ENCODE measurements at places on chromosomes 7 and 10. TPM values are rescaled to one million over a fixed set of nuclear protein-coding genes. Genes with fewer than 3 reads are reported as not detected.

GRCh38 chr7:44846816-44847508, 925 bp downstream of the H2AZ2 start:
- peaks cover 16% of the 10 kb centered on the region for H3K4me1 ChIP-seq
- peak overlapping the region; percentile 94 for H3K27ac ChIP-seq
- H3K4me3 ChIP-seq: peak overlapping the region; percentile 67
- DNase-seq: no peak

Gene H2AZ2
- 129 TPM for total RNA-seq

Gene PCLO
- 0.32 TPM for total RNA-seq

DNA sequence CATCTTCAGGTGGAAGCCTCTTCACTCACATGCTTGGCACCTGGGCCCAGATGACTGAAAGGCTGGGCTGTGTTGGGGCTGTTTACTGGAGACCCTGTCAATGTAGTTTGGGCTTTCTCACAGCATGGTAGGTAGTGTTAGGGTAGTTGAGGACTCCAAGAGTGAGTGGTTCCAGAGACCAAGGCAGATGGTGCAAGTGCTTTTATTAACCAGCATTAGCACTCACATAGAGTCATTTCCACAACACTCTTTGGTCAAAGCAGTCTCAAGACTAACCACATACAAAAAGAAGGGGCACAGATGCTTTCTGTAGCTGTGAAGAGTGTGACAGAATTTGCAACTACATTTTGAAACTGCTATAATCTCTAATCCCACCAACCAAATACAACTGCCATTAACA, 135.0 kb downstream of the RTKN2 start:
- no peaks in the 10 kb centered on the region for H3K27me3 ChIP-seq
- H3K36me3 ChIP-seq: no peaks in the 10 kb centered on the region
- no peak overlapping the region for H3K4me3 ChIP-seq
- H3K4me1 ChIP-seq: peaks cover 4% of the 10 kb centered on the region
- H3K27ac ChIP-seq: no peak overlapping the region
- no peak for DNase-seq

- no peaks in the 10 kb centered on the region for H3K36me3 ChIP-seq
- no peaks in the 10 kb centered on the region for H3K4me1 ChIP-seq
- H3K4me3 ChIP-seq: no peak overlapping the region
- H3K27ac ChIP-seq: no peak overlapping the region
- no peaks in the 10 kb centered on the region for H3K27me3 ChIP-seq
- DNase-seq: no peak
Measured at GRCh38 chr10:1434202-1434601, 303.1 kb downstream of the ADARB2 start.

- no peaks in the 10 kb centered on the region for H3K36me3 ChIP-seq
- H3K4me3 ChIP-seq: no peak overlapping the region
- no peaks in the 10 kb centered on the region for H3K4me1 ChIP-seq
- H3K27ac ChIP-seq: no peak overlapping the region
Measured at GRCh38 chr10:114931072-114931679, 6.8 kb upstream of the TRUB1 start.

DNA sequence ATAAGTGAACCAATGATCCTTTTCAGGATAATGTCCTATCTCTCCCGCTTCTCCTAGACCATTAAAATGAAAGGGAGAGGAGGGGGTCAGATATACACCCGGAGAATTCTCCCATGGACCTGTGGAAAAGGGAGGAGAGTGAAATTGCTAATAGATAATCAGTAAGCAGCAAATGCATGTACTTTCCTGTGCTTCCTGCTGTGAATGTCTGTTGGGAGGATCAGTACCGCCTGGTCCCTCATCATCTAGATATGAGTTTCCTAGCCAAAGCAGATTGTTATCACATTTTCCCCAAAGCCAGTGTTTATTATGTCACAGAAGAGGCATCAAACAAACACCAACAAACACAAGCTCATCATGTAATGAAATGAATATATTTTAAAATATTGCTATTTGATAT, 96.8 kb downstream of the GNAT3 start:
- H3K27me3 ChIP-seq: no peaks in the 10 kb centered on the region
- no peaks in the 10 kb centered on the region for H3K36me3 ChIP-seq
- H3K4me1 ChIP-seq: no peaks in the 10 kb centered on the region
- H3K4me3 ChIP-seq: no peak overlapping the region
- DNase-seq: no peak

Gene MPP7
- total RNA-seq: 13.6 TPM

Gene TRIL
- total RNA-seq: not detected

- H3K4me1 ChIP-seq: no peaks in the 10 kb centered on the region
- H3K36me3 ChIP-seq: no peaks in the 10 kb centered on the region
- H3K4me3 ChIP-seq: no peak overlapping the region
- no peak overlapping the region for H3K27ac ChIP-seq
Measured at GRCh38 chr10:85791818-85792532, 574.6 kb downstream of the GRID1 start.

DNA sequence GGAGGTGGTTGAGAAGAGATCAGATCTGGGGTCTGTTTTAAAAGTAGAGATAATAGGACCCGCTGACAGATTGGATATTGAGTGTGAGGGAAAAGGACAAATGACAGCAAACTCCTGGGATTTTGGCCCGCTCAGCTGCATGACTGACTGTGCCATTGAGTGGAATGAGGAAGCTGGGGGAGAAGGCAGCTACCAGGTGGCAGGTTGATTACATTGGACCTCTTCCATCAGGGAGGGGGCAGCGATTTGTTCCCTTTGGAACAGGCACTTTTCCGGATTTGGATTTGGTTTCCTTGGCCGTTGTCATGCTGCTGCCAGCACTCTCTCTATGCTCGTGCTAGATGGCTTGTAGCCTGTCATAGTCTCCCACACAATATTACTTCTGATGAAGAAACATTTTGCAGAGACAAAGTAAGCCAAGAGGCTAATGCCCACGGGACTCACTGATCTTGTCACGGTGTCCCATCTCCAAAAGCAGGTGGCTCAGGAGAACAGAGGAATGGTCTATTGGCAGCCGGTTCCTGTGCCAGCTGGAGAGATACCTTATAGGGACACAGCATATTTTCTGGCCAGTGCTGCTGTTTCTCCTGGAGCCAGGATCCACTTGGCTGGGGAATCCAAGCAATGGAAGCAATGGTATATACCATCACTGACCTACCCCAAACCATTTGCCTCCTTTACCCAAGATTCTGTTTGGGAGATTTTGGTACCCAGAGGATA, 69.1 kb upstream of the WAC start:
- no peak overlapping the region for H3K27ac ChIP-seq
- DNase-seq: no peak
- no peaks in the 10 kb centered on the region for H3K4me1 ChIP-seq
- no peak overlapping the region for H3K4me3 ChIP-seq
- peaks cover 5% of the 10 kb centered on the region for H3K27me3 ChIP-seq

Gene AMZ1
- total RNA-seq: 14.6 TPM

- no peak for DNase-seq
- H3K27me3 ChIP-seq: no peaks in the 10 kb centered on the region
- no peaks in the 10 kb centered on the region for H3K4me1 ChIP-seq
Measured at GRCh38 chr7:99092064-99092720, 51.7 kb downstream of the SMURF1 start.

Gene TEX47
- total RNA-seq: not detected

- peak overlapping the region; percentile 81 for H3K4me3 ChIP-seq
- peaks cover 20% of the 10 kb centered on the region for H3K4me1 ChIP-seq
- H3K36me3 ChIP-seq: no peaks in the 10 kb centered on the region
- no peaks in the 10 kb centered on the region for H3K27me3 ChIP-seq
- peak overlapping the region; percentile 90 for H3K27ac ChIP-seq
Measured at GRCh38 chr7:91940171-91940570, 491 bp upstream of the AKAP9 start.

DNA sequence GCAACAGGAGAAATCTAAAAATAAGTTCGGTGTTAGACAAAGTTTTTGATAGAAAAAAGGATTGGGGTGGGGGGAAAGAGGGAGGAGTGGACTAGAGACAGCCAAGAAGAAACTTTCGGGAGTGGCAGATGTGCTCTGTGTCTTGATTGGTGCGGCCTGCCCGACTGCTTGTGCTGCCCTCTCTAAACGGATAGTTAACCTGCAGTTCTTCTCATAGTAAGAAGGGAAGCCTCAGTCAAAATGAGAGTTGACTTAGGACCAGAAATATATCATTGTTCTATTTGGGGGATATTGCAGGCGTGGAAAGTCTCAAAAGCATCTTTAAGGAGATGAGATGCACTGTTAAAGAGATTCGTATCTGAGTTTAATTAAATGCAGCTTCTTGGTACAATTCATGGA, 39.3 kb downstream of the UBE3C start:
- H3K36me3 ChIP-seq: peaks cover 6% of the 10 kb centered on the region
- DNase-seq: no peak
- no peaks in the 10 kb centered on the region for H3K27me3 ChIP-seq
- no peak overlapping the region for H3K4me3 ChIP-seq

Gene CELF2
- total RNA-seq: 112 TPM

- no peaks in the 10 kb centered on the region for H3K36me3 ChIP-seq
- no peak for DNase-seq
- H3K4me1 ChIP-seq: peaks cover 11% of the 10 kb centered on the region
Measured at GRCh38 chr10:124248056-124249045, 155.0 kb upstream of the CHST15 start.

Gene PARP12
- 160 TPM for total RNA-seq

DNA sequence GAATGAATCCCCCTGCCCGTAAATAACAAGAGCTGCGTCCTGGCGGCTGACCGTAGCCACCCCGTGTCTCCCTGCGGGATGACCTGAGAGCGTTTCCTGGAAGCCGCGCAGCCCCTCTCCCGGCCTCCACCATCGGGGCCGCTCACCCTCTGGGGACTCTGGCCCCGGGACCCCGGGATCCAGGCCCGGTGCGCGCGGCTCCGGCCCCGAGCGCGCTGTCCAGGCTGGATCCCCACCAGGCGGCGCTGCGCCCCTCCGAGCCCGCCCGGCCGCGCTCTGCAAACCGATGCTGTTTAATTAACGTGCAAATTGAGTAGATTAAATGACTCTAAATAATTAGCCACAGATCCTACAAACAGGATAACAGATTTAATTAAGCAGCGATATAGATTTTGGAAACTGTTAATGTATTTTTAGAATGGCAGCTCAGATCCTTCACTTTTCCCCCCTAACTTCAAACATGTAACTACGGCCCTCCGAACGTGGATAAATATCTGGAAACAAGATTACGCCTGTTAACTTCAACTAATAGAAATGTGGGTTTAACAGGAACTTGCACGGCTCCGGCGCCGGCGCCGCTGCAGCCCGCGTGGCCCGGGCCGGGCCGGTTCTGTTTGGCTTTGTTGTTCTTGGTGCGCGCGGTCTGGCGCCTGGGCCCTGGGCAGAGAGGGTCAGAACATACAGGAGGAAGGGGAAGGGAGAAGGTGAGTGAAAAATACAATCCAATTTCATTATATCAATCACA, 7.1 kb upstream of the UNCX start:
- no peaks in the 10 kb centered on the region for H3K36me3 ChIP-seq
- DNase-seq: peak; percentile 51
- peaks cover 76% of the 10 kb centered on the region for H3K27me3 ChIP-seq
- no peak overlapping the region for H3K4me3 ChIP-seq

GRCh38 chr10:34407324-34407805, 407.7 kb downstream of the PARD3 start:
- H3K27me3 ChIP-seq: no peaks in the 10 kb centered on the region
- DNase-seq: no peak
- H3K36me3 ChIP-seq: no peaks in the 10 kb centered on the region
- H3K4me3 ChIP-seq: no peak overlapping the region

DNA sequence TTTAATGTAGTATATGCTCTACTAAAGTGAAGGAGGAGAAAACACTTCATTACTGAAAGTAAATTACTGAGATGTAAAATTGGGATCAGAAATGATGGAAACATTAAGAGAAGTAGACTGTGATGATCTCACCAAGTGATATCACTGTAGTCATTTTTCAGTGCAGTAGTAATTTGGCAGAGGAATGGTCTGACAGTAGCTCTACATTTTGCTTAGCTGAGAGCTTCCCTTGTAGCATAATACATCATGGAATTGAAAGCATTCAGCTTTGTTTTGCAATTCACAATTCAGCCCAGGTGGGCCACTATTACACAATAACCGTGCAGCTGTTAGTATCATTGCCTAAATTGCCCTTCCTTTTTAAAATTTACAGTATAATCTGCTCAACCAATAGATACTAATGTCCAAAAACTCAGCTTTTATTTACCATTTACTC, 19.4 kb upstream of the CABCOCO1 start:
- no peaks in the 10 kb centered on the region for H3K4me1 ChIP-seq
- no peaks in the 10 kb centered on the region for H3K36me3 ChIP-seq
- H3K27me3 ChIP-seq: no peaks in the 10 kb centered on the region

Gene IFIT2
- 13.4 TPM for total RNA-seq

GRCh38 chr10:103458720-103459119, at the start of gene CALHM1:
CALHM1 (minus strand) TSS chr10:103458900; CDS start chr10:103458751, 149 bp downstream.
- peaks cover 3% of the 10 kb centered on the region for H3K4me1 ChIP-seq
- no peak within 1 kb of the TSS for H3K4me3 ChIP-seq
